Activated CD8-positive, alpha-beta memory T cell treated with anti-CD3 and anti-CD28 coated beads, Interleukin-2, amount 10 ng/mL, durations not matched to agents 7 days and 5 days (primary cell): ENCODE measurements at places on chromosomes 2 and 18. TPM values are rescaled to one million over a fixed set of nuclear protein-coding genes. Genes with fewer than 3 reads are reported as not detected.

DNA sequence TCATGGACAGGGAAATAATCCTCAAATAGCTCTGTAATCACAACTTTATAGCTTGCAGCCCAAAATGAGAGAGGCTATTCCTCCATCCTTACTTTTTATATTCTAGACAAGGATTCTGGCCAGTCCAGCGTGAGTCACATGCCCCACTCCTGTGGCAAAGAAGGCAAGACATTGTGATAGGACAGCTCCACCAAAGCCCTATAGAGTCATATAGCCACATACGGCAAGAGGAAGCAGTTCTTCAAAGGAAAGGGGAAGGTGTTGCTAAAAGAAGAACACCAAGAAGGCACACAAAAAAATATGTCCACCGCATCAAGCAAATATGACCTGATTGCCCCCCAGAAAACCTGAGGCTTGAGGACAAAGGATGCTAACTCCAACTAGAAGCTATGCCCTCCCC lies 3.4 kb upstream of the GFPT1 start:
- no peak for DNase-seq
- H3K4me3 ChIP-seq = no peak overlapping the region
- no peak overlapping the region for H3K27ac ChIP-seq
- no peaks in the 10 kb centered on the region for H3K27me3 ChIP-seq
- peaks cover 19% of the 10 kb centered on the region for H3K4me1 ChIP-seq
- peaks cover 12% of the 10 kb centered on the region for H3K36me3 ChIP-seq

- H3K4me1 ChIP-seq = no peaks in the 10 kb centered on the region
- no peak overlapping the region for H3K4me3 ChIP-seq
- no peaks in the 10 kb centered on the region for H3K36me3 ChIP-seq
- DNase-seq = no peak
- no peak overlapping the region for H3K27ac ChIP-seq
Observed at GRCh38 chr2:229230256-229230655, 40.8 kb downstream of the PID1 start.

The TRIM54 gene
- total RNA-seq = 0.28 TPM

The REL gene
- 31.9 TPM for total RNA-seq

DNA sequence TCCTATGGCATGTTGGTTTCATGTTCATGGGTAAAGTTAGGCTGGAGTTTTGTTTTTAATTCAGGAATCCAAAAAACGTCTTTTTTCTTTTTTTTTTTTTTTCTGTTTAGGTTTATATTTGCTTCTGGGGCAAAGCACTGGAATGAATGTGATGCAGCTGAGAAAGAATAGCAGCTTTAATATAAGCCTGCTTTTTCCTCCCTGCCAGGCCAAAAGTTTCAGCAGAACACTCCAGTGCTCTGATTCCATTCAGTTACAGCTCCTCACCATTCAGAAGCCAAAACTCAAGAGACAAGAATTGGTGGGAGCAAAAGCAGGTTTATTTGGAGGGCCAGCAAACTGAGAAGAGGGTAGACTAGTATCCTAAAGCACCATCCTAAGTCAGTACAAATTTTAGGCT lies 102.7 kb upstream of the PELI1 start:
- no peak for DNase-seq
- H3K4me1 ChIP-seq = no peaks in the 10 kb centered on the region
- H3K4me3 ChIP-seq = no peak overlapping the region
- peaks cover under 1% of the 10 kb centered on the region for H3K36me3 ChIP-seq

The GAL3ST2 gene
- not detected for total RNA-seq
